ENCODE measurements at places on chromosomes 6 and 20.

DNA sequence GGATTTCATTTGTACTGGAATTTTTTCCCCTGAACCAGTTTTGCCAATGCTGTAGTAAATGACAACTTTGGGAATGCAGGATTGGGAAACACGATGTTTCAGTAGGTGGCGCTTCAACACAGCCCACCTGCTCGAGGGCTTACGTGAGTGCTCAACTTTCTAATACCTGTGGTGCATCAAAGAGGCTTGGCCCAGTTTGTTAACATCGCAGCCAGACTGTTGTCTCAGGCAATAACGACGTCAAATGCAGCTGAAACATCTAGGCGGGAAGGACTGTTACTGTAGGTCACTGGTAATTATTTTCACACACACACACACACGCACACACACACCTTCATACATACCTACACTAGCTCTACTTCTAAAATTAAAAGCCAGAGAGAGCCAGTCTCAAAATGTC, 815.5 kb upstream of the SLC35B3 start:
- no peak for DNase-seq

DNA sequence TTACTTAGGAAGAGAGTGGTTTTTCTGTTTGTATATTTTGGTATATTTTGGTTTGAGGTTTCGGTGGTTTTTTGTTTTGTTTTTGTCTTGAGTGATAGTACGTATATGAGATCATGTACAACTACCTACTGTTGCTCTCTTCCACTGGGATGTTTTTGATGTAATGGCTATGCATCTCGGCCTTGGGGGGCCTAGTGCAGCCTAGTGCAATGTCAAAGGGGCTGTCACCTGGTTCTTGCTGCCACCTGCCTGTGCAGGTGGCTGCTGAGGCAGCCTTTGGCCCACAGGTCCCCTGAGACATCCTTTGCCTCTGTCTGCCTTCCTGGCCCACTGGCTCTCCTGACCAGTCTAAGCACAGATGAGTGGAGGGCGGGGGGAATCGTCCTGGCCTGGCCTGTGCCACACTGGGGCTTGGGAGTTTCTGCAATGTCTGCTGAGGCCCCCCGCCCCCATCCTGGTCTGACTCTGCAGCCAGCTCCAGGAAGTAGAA, 546.6 kb downstream of the CD83 start:
- peak; percentile 9 for DNase-seq

DNA sequence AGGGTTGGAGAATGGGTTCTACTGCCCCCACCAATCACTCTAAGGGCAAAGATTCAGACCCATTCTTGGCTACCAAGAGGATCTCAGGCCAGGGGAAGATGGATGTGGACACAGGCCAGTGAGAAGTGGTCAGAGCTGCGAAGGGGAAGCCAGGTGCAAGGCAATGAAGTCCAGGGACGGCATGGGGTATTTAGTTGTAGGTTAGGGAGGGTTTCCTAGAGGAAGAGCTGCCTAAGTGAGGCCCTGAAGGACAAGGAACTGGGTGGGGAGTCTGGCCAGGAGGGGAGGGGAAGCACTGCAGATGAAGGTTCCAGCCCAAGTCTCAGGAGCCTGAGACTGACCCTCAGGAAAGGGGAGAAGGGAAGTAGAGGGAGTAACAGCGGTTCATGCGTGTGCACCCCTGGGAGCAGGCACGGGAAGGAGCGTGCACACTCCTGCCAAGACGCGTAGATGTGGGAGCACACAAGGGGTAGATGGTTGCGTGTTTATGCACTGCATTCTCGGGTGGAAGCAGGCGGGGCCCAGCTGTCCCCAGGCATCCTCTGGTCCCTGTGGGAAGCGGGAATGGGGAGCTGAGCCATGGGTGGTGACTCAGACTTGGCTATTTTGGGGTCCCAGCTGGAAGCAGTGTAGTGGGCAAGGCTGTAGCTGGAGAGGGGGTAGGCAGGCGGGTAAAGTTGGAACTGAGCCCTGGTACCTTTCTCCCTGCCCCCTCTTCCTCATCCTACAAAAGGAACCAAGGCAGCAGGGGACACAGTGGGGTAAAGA, 3.3 kb downstream of the ACTL10 start:
- no peak for DNase-seq

DNA sequence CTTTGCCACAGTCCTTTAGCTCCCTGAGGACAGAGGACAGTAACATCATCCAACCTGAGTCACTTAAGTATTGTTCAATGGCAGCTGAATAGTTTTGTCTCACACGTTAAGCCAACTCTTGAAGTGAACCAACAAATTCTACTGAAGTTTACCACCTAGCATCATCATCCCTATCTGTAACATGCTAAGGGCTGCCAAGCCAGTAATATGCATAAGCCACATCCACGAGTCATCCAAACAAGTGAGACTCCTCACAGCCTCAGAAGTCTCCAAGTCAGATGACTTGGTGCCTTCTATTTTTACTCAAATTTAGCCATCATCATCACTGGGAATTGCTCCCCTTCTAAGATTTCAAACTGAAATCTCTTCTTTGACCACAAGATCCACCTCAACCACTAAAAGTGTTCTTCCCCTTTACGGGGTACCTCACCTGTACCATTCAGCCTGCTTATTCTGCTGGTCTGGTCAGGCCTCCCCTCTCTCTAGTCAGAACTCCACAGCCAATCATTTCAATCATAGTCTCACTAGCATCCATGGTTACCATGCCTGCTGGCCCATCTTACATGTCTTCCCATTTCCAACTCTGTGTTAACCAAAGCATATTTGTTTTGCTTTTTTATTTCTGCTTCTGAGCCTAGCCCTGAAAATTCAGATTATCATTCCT, 73.7 kb downstream of the DTNBP1 start:
- DNase-seq = peak; percentile 2

DNA sequence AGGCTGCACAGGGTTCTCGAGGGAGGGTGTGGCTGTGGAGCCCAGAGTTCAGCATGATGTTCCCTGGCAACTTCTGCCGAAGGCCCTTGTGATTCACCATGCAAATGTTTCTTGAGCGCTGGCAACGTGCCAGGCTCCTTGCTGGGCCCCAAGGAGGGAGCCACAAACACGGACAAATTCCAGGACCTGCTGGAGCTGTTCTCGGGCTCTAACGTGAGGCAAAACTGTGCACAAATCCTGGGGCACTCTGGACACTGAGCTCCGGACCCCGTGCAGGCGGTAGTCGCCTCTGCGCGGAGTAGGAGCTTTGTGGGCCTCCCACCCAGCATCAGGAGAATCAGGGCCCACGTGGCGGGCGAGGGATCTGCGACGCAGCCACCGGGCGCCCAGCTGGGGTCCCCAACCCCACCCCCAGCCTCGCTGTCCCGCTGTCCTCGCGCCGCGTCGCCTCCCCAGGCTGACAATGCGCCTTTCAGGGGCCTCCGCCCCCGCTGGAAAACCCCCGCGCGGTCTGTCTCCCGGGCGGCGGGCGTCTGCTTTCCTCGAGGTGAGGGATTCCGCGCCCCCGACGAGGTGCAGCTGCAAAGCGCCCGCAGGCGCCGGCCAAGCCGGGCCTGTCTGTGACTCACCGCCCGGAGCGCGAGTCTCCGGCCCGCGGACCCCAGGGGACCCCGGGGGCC, 31.7 kb upstream of the SCUBE3 start:
- no peak for DNase-seq

- DNase-seq = no peak
Measured at GRCh38 chr6:13653296-13653695, 38.2 kb downstream of the NOL7 start.

GRCh38 chr6:16737925-16738324, 23.3 kb downstream of the ATXN1 start:
- DNase-seq = no peak

DNA sequence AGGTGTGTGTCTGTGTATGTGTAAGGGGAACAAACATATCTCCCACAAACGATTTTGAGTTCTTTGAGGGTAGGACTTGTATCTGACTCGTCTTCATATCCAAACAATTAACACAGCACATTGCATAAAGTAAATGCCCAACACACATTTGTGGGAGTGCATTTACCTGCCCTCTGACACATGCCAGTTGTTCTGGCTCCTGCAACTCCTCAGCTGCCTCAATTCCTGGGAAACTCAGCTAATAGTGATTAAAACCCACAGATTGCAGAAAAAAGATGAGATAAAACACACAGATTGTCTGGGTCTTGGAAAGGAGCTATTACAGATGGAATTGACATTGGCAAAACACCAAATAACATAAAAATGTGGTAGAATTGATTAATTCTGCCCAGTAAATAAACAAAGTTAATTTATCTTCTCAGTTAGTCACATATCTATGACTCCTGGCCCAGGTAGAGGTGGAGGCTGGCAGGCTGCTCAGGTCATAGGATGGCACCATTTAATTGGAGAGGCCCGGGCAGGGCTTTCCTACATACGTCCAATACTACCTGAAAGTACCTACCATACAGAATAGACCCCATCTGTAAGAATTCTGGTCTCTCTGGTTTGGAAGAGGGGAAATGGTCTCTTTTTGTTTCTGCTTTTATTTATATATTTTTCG, 71.5 kb upstream of the IFNGR1 start:
- no peak for DNase-seq

GRCh38 chr20:57428324-57429158, 37.3 kb downstream of the RBM38 start:
- DNase-seq = no peak

DNA sequence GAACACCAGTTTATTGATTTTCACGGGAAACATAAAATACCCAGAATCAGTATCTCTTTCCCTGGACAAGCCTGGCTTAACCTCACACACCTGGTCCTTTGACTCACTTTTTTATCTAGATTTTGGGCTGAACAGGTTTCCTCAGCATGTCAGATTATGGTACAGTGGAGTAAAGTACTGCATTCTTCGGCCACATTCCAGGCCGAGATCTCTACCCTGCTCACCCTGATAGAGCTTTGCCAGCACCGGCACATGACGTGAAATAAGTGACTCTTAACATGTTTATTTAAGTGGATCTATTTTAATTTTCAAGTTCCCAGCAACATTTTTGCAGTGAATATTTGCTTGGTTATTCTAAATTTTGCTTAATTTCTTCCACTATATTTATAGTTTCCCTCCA, 79.0 kb upstream of the POPDC3 start:
- no peak for DNase-seq

- no peak for DNase-seq
Measured at GRCh38 chr6:35164868-35165267, 23.7 kb upstream of the TCP11 start.

- no peak for DNase-seq
Measured at GRCh38 chr6:69957985-69958559, 91.7 kb downstream of the COL19A1 start.

- peak; percentile 43 for DNase-seq
Measured at GRCh38 chr6:160766989-160767646, 65.1 kb downstream of the PLG start.

DNA sequence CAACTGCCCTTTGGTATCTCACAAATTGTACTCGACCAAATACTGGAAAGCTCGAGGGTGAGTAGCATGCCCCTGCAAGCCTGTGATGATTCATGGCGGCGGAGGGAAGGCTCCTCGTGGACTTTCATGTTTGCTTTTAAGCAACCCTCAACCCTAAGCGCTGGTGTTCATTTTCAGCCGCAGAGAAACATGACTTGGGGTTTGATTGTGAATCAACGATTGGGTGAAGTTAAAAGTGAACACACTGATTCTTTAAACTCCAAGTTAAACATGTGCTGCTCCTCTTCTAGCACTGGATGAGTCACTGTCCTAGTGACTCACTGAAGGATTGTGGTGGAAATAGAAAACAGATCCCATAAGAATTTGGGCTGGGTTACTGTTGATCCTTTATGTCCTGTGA, 8.3 kb downstream of the CD109 start:
- DNase-seq = no peak
